G401 (cell line): ENCODE measurements at places on chromosomes 12 and 14. TPM values are rescaled to one million over a fixed set of nuclear protein-coding genes. Genes with fewer than 3 reads are reported as not detected.

WASHC4 gene
- total RNA-seq: 21.9 and 77.3 TPM in 2 replicates

PLXNC1 gene
- total RNA-seq: not detected in 2 replicates

SLC8A3 gene
- not detected in 2 replicates for total RNA-seq

DLGAP5 gene
- total RNA-seq: 63.1 and 109 TPM in 2 replicates

SYNDIG1L gene
- total RNA-seq: not detected in 2 replicates

CFAP54 gene
- 0.06 and 0.20 TPM in 2 replicates for total RNA-seq

ACOT4 gene
- total RNA-seq: not detected in 2 replicates
